ENCODE measurements at places on chromosomes 5 and 9.

- DNase-seq: no peak
These were observed 152.5 kb downstream of the APBA1 start for GRCh38 chr9:69519470-69520240.

DNA sequence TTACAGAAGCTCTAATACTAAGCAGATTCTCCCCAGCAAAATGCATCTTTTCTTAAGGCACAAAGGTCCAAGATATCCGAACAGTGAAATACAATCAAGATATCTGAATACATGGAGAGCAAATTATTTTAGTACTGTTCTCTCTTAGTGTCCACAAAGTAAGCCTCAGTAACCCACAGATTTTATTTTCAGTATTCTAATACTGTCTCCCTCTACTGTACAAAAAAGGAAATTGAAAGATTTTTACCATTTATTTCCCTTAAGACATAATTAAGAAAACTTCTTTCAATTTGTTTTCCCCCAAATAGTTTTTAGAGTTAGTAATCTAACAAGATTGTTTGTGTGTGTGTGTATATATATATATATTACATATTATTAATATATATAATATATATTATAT lies 24.7 kb upstream of the NOL6 start:
- DNase-seq: no peak

DNA sequence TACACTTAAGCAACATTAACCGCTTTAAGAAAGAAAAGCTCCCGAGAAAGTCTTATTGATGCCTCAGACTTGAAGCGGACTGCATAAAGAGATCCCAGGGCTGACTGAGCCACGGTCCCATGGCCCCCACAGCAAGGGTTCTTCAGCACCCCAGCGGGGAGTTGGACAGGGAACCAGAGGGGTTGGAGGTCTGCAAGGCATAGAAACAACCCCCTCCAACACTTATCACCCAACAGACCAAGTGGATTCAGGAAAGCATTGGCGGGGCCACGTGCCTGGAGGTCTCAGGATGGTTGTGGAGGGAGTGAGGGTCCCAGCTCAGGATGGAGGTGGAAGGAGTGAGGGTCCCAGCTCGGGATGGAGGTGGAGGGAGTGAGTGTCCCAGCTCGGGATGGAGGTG lies 143.7 kb upstream of the IRX2 start:
- no peak for DNase-seq

DNA sequence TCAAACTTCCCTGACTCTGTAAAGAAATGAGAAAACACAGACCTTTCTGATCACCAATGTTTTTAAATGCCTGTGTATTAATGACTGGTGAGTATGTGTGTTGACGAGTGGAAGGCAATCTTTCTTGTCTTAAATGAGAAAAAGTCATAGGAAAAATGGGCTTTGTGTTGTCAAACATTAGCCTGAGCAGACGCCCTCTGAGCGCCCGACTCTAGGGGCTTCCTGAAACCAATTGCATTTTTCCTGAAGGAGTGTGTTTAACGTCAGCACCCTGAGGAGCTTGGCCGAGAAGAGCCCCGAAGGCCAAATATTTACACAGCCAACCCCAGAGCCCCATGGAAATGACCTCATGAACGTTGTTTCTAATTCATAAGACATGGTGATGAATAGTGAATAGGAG lies 154.3 kb downstream of the PHF2 start:
- DNase-seq: no peak

DNA sequence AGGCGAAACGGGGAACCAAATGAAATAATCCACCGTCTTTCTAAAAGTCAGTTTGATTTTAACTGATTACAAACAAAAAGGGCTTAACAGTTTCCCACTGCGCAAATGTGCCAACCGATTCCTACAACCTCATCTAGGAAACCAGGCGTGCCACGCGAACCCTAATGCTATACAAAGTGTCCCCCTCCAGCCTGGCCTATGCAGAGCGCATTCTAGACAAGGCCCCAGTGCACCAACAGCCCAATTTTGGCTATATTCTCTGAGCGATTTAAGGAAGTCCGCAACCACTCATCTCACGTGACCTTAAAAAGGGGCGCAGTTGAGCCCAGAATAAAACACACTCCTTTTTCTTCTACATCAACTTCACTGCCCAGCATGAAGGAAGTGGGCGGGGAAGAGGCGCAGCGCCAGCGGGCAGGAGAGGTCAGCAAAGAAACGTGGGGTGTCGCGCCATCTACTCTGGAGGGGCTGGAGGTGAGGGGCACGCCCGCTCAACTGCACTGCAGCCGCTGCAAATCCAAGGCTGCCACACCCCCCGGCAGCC lies 779 bp downstream of the FAM13B start:
- no peak for DNase-seq

DNA sequence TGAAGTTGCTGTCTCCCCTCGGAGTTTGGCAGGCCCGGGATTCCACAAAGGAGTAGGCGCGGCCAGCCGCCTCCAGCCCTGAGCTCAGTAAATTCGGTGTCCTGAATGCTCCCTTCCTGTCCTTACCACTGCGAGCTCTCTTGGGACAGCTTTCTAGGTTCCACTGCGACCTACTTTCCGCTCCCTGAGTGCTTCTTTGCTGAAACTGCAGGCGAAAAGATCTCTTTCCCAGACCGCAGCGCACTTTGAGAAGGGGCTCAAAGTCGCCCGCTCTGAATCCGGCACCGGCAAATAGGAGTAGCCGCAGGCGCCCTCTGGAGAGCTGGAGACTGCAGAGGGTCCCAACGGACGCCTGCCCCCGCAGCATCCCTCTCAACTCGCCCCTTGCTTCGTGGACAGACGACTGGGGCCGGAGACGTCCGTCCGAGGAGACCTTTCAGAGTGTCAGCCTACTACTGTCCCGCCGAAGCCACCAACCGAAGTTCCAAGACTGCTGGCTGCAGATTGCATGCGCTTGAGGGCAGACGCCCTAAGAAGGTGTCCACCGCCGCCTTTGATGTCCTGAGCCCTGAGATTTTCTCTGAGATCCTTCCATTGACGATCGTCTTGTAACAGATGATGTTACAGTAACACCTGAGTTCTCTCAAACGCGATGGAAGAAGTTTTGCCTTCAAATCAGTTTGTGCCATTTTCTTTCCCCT lies 96.0 kb downstream of the ANXA2R start:
- DNase-seq: no peak

GRCh38 chr5:134227776-134228175 lies 1.9 kb upstream of the PPP2CA start:
- no peak for DNase-seq

DNA sequence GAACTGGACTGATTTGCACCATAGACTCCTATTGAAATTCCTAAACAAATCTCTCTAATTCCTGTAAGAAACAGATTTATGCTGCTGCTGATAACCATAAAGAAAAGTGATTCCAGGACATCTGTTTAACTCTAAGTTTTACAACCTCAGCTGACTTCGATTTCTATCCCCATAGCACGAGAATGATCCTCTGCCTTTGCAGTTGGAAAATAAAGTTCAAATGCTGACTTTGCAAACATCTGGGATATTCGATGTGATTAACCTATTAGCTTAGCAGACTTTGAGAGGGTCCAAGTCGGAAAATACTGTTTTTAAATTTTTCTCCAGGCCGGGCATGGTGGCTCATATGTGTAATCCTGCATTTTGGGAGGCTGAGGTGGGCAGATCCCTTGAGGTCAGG lies 247.3 kb downstream of the PSAT1 start:
- no peak for DNase-seq

Measured in stimulated activated CD4-positive, alpha-beta T cell treated with anti-CD3 and anti-CD28 coated beads, Interleukin-12 subunit alpha, Interleukin-12 subunit beta, amount 100 ng/mL, for 4 hours (primary cell).